HS-27A (cell line): ENCODE measurements at places on chromosomes 2 and 18.

DNA sequence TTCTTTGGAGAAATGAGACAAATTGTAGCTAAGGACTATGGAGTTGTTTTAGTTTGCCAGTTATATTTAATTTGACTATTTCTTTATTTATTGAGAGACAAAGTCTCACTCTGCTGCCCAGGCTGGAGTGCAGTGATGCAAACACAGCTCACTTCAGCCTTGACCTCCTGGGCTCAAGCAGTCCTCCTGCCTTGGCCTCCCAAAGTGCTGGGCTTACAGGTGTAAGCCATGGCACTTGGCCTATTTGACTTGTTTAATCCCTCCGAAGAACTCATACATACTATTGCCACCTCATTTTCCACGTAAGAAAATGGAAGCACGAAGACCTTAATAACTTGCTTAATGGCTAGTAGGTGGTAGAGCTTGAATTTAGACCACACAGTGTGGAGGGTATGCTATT, 988 bp upstream of the RNF144A start:
- no peak for DNase-seq

DNA sequence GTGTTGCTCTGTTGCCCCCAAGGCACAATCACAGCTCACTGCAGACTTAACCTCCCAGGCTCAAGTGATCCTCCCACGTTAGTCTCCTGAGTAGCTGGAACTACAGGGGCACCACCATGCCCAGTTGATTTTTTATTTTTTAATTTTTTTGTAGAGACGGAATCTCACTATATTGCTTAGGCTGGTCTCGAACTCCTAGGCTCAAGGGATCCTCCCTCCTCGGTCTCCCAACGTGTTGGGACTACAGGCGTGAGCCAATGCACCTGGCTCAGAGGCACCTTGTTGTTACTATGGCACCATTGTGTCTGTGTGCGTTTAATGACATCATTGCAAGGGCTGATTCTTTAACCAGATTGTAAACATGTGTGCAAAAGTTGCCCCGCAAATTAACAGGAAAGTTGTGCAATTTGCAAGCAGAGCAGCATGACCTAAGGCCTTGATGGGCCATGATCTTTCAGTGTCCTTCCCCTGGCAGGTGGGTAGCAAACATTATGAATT, 22.6 kb downstream of the TCF23 start:
- DNase-seq, result no peak

DNA sequence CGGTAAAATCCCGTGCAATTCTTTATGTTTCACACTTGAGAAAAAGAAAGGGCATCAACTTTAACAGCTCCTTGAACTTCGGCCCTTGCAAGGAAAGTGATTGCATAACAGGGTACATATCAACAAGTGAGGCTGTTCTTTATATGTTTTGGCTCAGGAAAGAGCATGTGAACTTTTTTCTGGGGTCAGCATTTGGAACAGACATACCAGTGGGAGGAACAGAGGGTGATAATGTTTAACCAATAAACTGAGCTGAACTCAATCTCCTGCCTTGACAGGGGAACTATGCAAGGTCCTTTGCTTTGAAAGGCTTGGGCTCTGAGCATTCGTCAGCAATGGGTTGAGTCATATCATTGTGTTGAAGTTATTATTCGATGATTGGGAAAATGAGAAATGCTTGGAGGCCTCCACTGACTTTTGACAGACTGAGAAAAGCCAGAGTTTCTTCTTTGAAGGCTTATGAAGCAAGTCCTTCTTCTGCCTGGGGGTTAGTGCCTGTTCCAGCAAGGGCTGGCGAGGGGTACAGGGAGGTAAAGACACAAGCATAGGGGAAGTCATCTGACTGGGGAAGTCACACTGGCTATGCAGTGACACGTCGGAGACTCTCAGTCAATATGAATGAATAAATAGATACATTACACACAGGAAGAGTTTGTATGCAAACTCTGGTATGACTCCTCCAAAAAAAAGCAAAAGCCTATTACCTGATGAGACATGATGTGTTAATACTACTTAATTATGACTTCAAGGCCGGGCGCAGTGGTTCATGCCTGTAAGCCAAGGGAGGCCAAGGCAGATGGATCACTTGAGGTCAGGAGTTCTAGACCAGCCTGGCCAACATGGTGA, 57.2 kb downstream of the CYB5A start:
- no peak for DNase-seq

GRCh38 chr2:60764736-60765534, 8.9 kb downstream of the PAPOLG start:
- DNase-seq, result no peak

DNA sequence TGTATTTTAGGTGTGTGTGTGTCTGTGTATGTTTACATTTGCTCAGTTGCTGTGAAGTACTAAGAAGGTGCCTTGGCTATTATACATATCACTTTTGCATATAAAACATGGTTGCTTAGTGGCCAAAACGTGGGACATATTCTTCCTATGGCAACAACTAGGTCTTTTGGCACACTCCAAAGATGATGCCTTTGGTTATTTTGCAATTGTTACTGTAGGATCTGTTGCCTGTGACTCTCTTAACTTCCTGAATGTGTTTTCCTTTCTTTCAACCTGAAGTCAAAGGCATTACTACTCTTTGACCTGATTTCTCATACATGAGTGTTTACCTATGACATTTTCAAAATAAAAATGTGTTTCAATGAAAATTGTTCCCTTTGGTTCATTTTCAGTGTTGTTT, 160.5 kb downstream of the UBE2E3 start:
- DNase-seq, result no peak

GRCh38 chr2:19137433-19137832, 221.0 kb downstream of the OSR1 start:
- no peak for DNase-seq

DNA sequence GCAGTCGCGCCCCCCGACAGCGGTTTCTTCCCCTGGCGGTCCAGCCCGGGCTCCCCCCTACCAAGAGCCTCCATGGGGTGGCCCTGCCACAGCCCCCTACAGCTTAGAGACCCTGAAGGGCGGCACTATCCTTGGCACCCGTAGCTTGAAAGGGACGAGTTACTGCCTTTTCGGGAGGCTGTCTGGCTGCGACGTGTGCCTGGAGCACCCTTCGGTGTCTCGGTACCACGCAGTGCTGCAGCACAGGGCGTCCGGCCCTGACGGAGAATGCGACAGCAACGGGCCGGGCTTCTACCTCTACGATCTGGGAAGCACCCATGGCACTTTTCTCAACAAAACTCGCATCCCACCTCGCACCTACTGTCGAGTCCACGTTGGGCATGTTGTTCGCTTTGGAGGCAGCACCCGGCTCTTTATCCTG, 475 bp downstream of the SLC4A1AP start:
- DNase-seq, result no peak

DNA sequence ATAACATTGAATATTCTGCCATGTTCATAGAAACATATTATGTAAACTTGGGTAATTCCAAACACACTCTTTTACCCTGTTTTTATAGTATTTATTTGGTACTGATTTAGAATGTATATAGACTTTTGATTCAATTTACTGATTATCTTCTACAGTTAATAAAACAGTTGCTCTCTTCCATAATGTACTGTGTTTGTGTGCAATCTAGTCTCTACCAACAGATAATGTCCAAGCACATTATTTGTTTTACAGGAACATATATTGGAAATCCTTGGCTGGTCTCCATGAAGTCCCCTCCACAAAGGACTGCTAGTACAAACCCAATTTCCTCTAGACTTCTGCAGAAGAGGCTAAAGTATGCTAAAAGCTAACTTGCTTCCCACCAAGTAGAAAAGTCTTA, 386.6 kb downstream of the RND3 start:
- no peak for DNase-seq

GRCh38 chr18:40652321-40652720, 1302.7 kb upstream of the PIK3C3 start:
- no peak for DNase-seq
